CD8-positive, alpha-beta T cell (primary cell): ENCODE measurements at places on chromosomes 13 and 19.
A peak's percentile ranks its signal among the peaks of the same experiment; 100 is the strongest.

DNA sequence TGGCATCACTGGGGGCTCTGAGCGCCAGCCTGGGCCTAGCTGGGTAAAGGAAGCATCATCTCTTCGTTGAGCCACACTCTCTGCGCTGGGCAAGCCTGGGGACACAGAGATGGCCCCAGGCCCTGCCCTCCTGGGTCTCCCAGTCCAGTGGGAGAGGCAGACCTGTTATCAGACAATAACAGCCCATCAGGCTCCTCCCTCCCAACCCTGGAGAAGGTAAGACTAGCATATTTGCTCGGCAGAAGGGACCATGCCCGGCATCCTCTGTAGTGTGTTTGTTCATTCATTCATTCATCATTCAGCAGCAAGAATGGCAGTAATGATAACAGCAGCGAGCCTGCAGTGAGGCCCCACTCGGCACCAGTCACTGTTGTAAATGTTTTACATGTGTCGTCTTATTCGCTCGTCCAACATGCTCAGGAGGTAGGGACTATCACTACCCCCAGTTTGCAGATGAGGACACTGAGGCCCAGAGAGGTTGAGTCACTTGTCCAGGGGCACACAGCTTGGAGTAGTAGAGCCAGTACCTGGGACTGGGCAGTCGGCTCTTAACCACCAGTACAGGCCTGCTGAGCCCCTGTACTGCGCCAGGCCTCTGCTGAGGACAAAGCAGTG is 33.2 kb downstream of the PAK4 start:
- no peak for DNase-seq

DNA sequence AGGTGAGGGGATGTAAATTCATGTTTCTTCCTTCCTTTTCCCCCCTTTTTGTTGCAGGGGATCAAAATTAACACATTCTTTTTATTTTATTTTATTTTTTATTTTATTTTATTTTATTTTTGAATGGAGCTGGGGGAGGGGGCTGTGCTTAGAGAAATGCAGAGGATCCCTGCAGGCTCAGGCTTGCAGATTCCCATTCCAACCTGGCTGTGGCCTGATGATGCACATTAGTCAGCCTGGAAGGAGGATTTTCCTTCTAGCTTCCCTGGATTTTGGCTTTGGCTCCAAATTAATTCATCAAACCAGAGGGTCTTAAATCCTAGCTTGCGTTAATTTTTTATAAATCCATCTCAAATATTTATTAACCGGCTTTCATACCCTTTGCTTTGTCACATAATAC is 67.0 kb downstream of the FREM2 start:
- DNase-seq, result no peak

- no peak for DNase-seq
Observed at GRCh38 chr19:29538146-29538545, 12.4 kb downstream of the VSTM2B start.

GRCh38 chr13:26280822-26281221 is 26.9 kb downstream of the CDK8 start:
- no peak for DNase-seq

- DNase-seq, result no peak
Observed at GRCh38 chr19:47432499-47432898, 13.2 kb upstream of the MEIS3 start.

DNA sequence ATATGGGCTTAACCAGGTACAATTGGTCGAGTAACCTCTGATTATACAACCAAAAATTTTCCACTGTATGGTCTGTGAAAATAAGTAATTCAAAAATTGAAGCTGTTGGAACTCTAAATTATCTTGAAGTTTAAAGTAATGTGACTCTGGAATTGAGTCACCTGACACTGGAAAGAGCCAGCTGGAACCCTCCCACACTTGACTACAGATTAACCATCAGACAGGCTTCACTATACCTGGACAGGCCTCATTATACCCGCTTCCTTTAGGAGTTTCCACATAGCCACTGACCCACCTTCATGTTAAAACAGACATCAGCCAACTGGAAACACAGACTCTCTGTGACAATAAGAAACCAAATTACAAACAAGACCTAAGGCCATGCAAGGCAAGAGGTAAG is 1.3 kb downstream of the ZNF433 start:
- no peak for DNase-seq

DNA sequence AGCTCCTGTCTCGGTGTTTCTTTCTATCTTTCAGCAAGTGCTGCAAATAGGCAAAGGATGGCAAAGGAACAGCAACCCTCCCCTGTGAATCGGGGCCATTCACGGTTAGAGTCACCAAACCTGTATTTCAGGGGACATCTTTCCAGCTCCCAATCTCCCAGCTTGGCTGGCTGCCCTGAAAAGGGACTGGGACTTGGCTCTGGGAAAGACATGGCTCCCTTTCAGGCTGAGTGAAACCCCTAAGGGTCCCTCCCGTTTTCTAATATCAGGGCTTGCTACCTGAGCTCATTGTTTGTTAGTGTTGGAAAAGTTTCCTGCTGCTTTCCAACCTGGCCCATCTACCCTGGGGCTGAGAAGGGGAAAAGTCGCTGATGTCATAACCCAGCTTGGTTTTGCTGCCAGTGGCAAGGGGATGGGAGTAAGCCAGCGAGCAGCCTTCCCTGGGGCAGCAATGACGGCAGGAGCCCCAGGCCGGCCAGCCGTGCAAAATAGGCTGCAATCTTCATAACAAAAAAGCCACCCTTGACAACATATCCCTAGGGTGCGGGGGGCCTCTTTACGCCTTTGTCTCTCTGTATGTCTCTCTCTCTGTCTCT is 29.9 kb downstream of the SERP2 start:
- DNase-seq, result no peak

- DNase-seq, result no peak
Observed at GRCh38 chr13:30140973-30141372, 166.4 kb downstream of the KATNAL1 start.

DNA sequence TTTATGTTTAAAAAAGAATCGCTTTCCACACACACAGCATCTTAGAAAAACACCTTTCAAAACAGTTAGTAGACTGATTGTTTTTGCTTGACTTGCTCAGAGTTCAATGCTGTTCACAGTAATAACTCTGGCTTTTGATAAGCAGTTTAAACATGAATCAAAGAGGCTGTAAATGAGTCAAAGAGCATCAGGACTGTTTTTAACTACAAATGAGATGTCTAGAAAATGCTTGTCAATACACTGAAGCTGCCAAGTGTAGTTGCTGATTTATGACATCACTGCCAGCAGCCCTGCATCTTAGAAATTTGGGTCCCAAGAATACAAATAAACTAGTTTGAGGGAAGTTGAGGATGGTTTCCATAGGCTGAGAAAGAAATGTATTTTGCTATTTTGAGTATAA is 2057.1 kb upstream of the PCDH20 start:
- no peak for DNase-seq

DNA sequence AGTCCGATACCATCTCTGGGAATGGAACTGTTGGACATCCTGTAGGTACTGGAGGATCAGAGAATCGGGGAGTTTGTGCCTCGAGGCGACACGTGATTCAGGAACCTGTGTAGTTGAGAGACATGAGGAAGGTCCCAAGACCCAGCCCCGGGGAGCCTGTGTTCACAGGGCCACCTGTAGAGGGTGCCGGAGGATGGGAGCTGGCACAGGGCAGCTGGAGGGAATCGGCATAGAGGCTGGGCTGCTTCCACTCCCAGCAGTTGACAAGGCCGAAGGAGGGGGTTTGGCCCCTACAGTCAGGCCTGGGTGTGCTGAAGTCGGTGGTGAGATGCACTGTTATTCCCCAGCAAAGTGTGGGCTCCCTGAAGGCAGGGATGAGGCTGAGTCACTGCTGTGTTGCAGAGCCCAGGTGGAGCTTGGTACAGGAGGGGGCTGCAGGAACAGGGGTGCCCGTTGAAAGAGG is 2.5 kb upstream of the ISYNA1 start:
- DNase-seq, result peak; percentile 60

GRCh38 chr19:29383696-29384095 is 142.1 kb upstream of the VSTM2B start:
- no peak for DNase-seq

DNA sequence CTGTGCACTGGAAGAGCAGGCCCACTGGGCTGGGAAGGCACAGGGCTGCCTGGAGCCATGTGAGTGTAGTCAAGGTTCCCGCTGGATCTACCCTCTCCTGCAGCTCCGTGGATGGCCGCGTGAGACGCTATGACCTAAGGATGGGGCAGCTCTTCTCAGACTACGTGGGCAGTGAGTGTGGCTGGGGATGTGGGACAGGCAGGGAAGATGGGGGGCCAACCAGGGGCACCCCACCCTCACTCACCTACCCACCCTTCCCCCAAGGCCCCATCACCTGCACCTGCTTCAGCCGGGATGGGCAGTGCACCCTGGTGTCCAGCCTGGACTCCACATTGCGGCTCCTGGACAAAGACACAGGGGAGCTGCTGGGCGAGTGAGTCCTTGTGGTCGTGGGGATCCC is 6.1 kb downstream of the WDR83 start:
- no peak for DNase-seq

DNA sequence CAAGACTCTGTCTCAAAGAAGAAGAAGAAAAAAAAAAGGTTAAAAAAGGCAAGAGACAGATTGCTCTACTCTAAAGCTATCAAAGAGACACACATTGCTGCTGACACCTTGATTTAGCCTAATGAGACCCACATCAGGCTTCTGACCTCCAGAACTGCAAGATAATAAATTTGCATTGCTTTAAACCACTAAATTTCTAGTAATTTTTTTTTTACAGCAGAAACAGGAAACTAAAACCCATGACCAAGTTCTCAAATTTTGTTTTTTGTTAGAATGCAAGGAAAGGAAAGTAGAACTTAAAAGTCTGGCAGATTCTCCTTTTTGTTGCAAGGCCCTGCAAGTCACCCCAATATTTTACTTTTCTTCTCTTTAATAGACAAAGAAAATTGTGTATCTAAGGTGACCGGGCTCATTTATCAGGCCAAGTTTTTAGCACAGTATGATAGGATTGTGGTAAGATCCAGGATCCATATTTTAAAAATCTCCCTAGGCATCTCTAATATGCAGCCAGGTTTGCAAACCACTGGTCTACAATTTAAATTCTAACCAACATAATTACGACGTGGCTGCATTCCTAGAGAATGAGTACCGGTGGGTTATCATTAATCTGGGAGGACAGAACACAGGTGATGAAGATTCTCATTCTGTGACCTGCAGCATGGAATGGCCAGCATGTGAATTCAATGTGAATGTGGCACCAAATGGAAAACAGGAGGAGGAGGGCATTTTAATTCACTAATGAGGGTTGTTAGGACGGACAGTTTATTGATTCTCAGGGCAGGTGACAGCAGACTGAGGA is 56.7 kb upstream of the MED4 start:
- no peak for DNase-seq

- no peak for DNase-seq
Observed at GRCh38 chr13:37701306-37701705, 102.7 kb upstream of the POSTN start.

- no peak for DNase-seq
Observed at GRCh38 chr13:24688950-24689349, 8.7 kb downstream of the ATP12A start.

GRCh38 chr13:77510156-77510555 is 25.4 kb upstream of the SCEL start:
- DNase-seq, result no peak

DNA sequence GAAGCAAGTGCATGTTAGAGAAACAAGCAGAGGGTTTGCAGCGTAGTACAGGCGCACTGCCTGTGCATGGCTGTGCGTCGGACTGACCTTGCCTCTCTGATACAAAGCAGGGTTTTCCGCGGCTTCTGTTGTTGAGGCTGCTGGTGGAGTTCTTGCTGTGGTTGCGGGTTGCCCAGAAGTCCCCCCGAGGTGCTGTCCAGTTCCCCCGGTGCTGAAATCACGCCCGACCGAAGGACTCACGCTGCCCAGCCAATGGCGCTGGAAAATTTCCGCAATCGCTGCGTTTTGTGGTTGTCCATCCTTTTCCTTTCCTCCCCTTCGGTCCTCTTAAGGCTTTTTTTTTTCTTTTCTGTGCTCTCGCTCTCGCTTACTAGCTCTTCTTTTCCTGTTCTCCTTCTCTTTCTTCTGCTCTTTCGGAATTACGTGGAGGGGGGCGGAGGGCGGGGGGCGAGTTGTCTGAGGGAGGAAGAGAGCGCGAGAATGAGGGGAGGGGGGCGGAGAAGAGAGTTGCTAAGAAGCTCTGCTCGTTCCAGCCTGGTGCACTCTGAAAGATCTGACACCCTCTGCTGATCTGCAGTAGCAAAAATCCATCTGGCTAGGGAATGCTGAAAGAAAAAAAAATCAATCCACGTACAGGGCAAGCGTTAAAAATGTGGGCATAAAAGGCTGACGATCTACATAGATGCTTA is at the start of gene SLITRK1:
TSS of gene SLITRK1 (minus strand) at position 558 of the 689 bp plus-strand sequence. CDS start 967 bp downstream, outside the sequence.
- DNase-seq, result no peak

DNA sequence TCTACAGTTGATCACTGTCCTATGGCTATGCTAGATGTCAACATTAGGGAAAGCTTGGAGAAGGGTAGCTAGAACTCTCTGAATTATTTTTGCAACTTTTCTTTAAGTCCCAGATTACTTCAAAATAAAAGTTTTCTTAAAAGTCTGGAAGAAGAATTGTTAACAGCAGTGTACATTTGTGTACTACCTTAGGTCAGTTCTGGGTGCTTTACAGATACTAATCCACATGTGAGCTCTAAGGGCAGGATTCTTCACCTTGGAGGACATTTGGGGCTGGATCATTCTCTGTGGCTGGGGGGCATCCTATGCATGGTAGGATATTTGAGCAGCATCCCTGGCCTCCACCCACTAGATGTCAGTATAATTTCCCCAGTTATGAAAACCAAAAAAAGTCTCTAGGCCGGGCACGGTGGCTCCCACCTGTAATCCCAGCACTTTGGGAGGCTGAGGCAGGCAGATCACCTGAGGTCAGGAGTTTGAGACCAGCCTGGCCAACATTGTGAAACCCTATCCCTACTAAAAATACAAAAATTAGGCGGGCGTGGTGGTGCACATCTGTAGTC is 2.8 kb downstream of the BRME1 start:
- DNase-seq, result no peak

- DNase-seq, result no peak
Observed at GRCh38 chr13:40233731-40234195, 432.7 kb downstream of the FOXO1 start.

- DNase-seq, result no peak
Observed at GRCh38 chr13:49569993-49570689, 15.2 kb downstream of the RCBTB1 start.

- DNase-seq, result no peak
Observed at GRCh38 chr13:108915095-108915633, 285.8 kb downstream of the MYO16 start.

DNA sequence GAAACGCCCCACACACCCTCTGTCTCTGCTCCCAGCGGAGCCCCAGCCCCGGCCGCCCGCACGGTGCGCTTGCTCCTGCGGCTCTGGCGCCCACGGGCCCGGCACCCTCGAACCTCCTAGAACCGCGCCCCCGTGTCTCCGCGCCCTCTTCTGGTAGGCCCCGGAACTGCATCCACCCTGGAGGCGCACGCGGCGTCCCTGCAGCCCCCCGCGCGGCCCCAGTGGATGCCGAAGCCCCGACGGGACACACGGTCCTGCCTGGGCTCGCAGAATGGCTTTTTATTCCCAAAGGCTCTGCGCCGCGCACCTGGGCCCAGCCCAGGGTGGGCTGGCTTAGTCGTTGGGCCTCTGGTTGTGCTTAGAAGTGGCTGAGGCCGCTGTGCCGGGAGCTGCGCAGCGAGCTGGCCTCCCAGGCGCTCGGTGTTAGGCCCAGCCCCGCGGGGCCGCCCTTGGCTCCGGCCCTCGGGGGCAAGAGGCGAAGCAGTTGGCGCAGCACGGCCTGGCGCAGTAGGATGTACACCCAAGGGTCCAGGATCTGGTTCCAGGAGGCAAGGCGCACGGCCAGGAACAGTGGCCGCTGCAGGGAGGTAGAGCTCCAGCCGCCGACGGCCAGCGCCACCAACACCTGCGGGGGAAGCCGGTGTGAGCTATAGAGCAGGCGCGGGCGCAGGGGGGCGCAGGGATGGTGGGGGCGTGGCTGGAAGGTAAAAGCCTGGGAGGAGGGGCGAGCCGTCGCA is 2.8 kb downstream of the PTGER1 start:
- DNase-seq, result peak; percentile 89
